ENCODE measurements at places on chromosomes 3 and 15.
A peak's percentile ranks its signal among the peaks of the same experiment; 100 is the strongest.

GRCh38 chr3:170128977-170129431 is 52.5 kb downstream of the PHC3 start:
- no peak overlapping the region for H3K27ac ChIP-seq
- no peak for DNase-seq
- no peaks in the 10 kb centered on the region for H3K27me3 ChIP-seq
- no peaks in the 10 kb centered on the region for H3K4me1 ChIP-seq
- H3K36me3 ChIP-seq: peaks cover 5% of the 10 kb centered on the region

DNA sequence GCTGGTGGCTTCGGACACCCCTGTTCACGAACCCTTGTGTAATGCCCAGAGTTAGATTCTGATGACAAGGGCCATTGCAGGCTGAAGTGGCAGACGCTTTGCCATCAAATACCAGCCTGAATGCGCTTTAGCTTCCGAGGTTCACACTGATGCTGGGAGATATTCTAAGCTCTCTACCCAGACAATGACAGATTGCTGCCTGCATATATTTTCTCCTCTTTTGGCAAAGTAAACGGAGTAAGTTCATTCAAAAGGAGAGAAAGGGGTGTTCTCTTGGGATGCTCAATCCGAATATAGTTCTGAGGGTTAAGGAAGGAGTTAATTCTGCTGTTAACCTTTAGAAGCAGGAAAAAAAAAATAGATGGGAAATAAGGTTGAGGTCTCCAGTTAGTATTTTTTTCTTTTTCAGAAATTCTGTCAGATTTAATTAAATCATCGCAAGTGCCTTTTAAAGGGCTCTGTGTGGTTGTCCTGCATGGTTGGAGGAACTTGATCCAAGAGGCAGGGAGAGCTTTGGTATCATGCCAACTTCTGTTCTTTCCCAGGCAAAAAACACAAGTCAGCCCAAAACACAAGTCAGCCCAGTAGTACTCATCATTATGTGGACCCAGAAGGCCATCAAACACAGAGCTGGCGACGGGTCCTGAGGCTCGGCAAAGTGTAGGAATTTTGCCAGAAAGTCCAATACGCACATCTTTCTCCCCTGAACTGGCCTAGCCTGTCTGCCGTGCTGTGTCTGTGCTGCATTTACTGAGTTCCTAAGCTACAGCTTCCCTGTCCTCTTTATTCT is 70.9 kb upstream of the ST8SIA2 start:
- H3K27me3 ChIP-seq: peaks cover 15% of the 10 kb centered on the region
- no peaks in the 10 kb centered on the region for H3K4me1 ChIP-seq
- DNase-seq: no peak
- no peak overlapping the region for H3K4me3 ChIP-seq

GRCh38 chr3:60303160-60303559 is 948.1 kb downstream of the FHIT start:
- no peaks in the 10 kb centered on the region for H3K27me3 ChIP-seq
- no peak overlapping the region for H3K4me3 ChIP-seq
- H3K27ac ChIP-seq: no peak overlapping the region

- DNase-seq: no peak
- H3K4me1 ChIP-seq: peaks cover 6% of the 10 kb centered on the region
- H3K36me3 ChIP-seq: peaks cover 18% of the 10 kb centered on the region
- no peak overlapping the region for H3K27ac ChIP-seq
- H3K27me3 ChIP-seq: no peaks in the 10 kb centered on the region
- H3K4me3 ChIP-seq: no peak overlapping the region
These were observed 61.2 kb downstream of the HERC1 start for GRCh38 chr15:63772520-63772919.

- no peaks in the 10 kb centered on the region for H3K36me3 ChIP-seq
- no peak for DNase-seq
- H3K4me1 ChIP-seq: no peaks in the 10 kb centered on the region
- H3K27ac ChIP-seq: no peak overlapping the region
These were observed 137.6 kb downstream of the SPATA16 start for GRCh38 chr3:173003471-173003870.

DNA sequence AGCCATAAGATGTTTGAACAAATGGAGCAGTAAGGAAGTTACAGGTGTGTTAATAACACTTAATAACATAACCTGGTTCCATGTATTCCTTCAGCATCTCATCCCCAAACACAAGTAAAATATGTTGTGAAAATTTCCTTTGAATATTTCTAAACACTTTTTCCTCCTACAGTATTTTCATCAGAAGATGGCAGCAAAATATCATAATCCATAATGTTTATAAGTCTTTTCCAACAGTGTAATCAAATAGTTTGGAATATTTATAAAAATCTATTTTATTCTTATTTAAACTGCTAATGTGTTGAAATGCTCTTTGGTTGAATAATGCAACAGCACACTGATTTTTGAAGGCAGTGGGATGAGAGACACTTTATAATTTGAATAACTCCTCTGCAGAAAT is 1020.5 kb downstream of the OTOL1 start:
- no peak overlapping the region for H3K27ac ChIP-seq
- H3K27me3 ChIP-seq: no peaks in the 10 kb centered on the region
- H3K36me3 ChIP-seq: no peaks in the 10 kb centered on the region
- H3K4me1 ChIP-seq: no peaks in the 10 kb centered on the region
- no peak for DNase-seq

- no peaks in the 10 kb centered on the region for H3K36me3 ChIP-seq
- peak overlapping the region; percentile 66 for H3K27ac ChIP-seq
- peaks cover 40% of the 10 kb centered on the region for H3K4me1 ChIP-seq
- H3K27me3 ChIP-seq: no peaks in the 10 kb centered on the region
- DNase-seq: no peak
These were observed 188.7 kb downstream of the THRB start for GRCh38 chr3:24305795-24306467.

Measured in psoas muscle (tissue), 8 donors.